ENCODE measurements at places on chromosomes 1 and 21. TPM values are rescaled to one million over a fixed set of nuclear protein-coding genes. Genes with fewer than 3 reads are reported as not detected.

The SPATA21 gene
- total RNA-seq = not detected

The HSF2BP gene
- 1.1 TPM for total RNA-seq

The TEX38 gene
- total RNA-seq = not detected

The SELL gene
- not detected for total RNA-seq

The C21orf58 gene
- 4.4 TPM for total RNA-seq

The TRABD2B gene
- total RNA-seq = 1.3 TPM

The SSU72 gene
- total RNA-seq = 94.5 TPM

The SHISAL2A gene
- not detected for total RNA-seq

The LRRC38 gene
- total RNA-seq = not detected

The IL10RB gene
- total RNA-seq = 25.4 TPM

The SH3D21 gene
- 1.3 TPM for total RNA-seq

All from NCI-H460 (cell line).